Temporal lobe (tissue), 4 donors: ENCODE measurements at places on chromosomes 6 and 20. TPM values are rescaled to one million over a fixed set of nuclear protein-coding genes. Genes with fewer than 3 reads are reported as not detected.

Gene HAO1
- total RNA-seq = not detected

Gene TRIM40
- not detected for total RNA-seq

Gene SPTLC3
- 0.98 TPM for total RNA-seq

Gene EBF4
- 10.6 TPM for total RNA-seq

Gene DEFB132
- not detected for total RNA-seq

Gene EPM2A
- 16.2 TPM for total RNA-seq

Gene NOL4L
- 23.1 TPM for total RNA-seq

Gene NT5E
- 6.9 TPM for total RNA-seq

Gene KHDC1
- 2.7 TPM for total RNA-seq

Gene NMBR
- 4.7 TPM for total RNA-seq
